Urinary bladder (tissue), 4 donors: ENCODE measurements at places on chromosomes 6 and 20. TPM values are rescaled to one million over a fixed set of nuclear protein-coding genes. Genes with fewer than 3 reads are reported as not detected.
A peak's percentile ranks its signal among the peaks of the same experiment; 100 is the strongest.

DNA sequence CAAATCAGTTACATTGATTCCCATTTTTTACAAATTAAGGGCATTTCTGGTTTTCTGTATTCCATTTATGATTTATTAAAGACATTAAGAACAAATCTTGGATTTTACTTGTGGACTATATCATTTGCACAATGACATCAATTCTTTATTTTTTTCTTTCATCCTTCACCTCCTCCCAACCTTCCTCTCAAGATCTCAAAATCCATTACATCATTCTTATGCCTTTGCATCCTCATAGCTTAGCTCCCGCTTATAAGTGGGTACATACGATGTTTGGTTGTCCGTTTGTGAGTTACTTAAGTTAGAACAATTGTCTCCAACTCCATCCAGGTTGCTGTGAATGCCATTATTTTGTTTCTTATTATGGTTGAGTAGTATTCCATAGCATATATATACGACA is 752.8 kb downstream of the CD109 start:
- no peak for DNase-seq

Gene HTR1E
- total RNA-seq, result 0.26 TPM

- no peak for DNase-seq
Observed at GRCh38 chr20:33475381-33476152, 14.3 kb upstream of the CBFA2T2 start.

Gene LINC00237
- not detected for total RNA-seq

Gene VSTM2L
- 1.3 TPM for total RNA-seq

Gene GPR63
- total RNA-seq, result 9.7 TPM

DNA sequence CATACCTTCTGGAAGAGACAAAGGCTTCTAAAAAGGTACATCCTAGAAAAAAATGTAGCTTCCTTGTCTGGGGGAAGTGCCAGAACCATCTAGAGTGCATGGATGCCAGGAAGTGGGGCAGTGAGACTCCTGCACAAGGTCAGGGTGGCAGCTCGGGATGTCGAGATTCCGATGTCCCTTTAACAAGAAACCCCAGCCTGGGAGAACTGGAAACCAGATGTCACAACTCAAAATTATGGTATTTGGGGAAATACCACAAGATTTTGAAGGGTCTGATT is 168.4 kb downstream of the ZDHHC14 start:
- DNase-seq, result no peak

DNA sequence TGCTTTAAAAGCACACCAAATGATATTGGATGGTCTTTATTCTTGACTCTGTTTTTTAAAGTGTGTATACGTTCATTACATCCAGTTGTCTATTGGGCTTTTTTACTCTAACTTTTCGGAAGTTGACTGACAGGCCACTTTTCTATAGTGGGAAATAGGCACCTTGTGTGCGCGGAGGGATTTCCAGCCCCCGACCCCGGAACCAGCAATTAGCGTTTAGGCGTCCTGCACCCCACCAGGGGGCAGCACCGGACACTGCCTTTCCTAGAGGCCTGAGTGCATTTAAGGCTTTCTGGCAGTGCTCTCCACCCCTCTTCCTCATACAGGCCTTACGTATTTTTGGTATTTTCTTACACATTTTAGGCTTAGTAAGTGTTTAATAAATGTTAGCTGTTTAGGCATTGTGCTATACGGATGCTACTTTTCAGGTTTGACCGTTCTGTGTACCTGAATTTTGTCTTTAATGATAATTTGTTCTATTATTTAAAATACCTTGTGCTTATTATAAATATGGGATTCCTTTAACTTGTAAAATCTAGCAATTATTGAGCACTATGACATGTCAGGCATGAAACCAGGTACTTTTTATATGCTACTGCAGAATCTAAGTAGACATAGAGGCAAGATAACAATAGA is 231.8 kb downstream of the BCKDHB start:
- no peak for DNase-seq

DNA sequence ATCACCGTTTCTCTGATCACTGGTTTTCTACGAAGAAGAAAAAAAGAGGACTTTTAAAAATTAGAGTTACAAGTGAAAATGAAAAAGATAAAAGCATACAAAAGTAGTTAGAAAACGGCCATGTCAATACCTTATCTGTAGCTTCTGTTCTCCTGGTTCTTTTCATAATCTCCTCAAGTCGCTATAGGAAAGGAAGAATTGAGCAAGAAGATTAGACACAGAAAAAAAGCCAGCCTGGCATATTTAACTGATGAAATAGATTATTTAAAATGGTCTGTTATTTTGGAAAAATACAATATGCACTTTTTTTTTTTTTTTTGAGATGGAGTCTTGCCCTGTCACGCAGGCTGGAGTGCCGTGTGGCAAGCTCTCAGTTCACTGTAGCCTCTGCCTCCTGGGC is 70.2 kb upstream of the BCLAF1 start:
- no peak for DNase-seq

Gene CNBD2
- 1.9 TPM for total RNA-seq

DNA sequence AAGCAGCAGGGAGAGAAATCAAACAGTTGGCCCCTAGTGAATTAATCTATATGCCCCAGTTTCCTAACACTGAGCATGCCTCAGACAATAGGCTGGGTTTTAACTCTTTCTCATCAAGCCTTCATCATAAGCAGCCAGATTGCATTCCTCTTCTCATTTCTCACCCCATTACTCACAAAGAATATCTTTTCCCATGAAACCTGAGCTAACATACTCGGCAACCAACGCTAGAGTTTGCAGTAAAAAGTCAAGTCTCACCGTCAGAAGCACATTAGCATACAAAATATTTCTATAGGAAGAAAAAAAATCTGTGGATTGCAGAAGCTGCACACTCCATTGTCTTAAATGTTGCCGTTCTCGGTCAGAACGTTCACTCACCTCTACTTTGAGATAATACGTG is 429.9 kb upstream of the ARID1B start:
- DNase-seq, result no peak

Gene OPN5
- total RNA-seq, result 0.05 TPM

DNA sequence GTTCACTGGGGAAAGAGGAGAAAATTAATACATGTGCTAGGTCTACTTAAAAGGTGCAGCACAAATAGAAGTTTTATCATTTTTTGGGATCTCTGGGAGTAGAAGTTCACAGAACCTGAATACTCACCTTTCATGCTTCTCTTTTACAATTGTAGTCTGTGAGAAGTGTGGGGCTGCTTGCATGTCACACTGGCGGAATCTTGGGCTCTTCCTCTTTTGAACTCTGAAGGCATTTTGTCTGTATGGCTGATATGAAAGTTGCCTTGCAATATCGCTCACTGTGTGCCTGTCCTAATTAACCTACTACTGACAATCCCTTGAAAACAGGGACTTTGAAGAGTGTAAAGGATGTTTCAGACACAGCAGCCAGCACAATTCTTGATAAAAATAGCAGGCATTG is 65.9 kb upstream of the CLDN20 start:
- no peak for DNase-seq

DNA sequence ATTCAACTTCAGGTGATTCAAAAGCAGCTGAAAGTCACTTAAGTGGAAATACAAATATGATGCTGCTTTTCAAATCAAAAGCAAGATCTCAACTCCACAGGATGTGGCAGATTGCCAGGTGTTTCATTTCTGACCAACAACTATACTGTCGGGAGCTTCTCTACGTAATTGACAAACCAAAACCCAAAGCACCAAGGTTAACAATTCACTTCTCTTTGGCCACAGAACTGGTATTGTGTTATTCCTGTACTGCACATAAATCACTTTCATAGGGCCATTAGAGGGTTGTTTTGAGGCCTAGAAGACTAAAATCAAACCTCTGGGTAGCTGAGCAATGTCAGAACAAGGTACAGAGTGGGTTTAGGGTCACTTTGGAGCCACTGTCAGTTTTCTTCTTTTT is 169.7 kb downstream of the HAO1 start:
- DNase-seq, result peak; percentile 31

Gene UBE2V1
- total RNA-seq, result 74.0 TPM

Gene RSPO3
- total RNA-seq, result 4.9 TPM

Gene JAG1
- total RNA-seq, result 131 TPM

Gene ENPP4
- total RNA-seq, result 13.6 TPM

DNA sequence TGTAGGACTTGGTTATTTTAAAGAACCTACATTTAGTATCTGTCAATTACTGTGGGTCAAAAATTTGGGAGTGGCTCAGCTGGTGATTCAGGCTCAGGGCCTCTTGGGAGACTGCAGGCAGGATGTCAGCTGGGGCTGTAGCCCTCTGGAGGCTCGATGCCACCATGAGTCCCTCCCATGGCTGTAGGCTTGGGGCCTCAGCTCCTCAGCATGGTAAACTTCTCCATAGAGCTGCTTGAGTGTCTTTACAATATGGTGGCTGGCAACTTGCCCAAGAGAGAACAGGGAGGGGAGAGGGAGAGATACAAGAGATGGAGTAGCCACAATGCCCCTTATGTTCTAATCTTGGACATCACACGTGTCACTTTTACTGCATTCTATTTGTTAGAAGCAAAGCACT is 470.4 kb downstream of the CDH26 start:
- DNase-seq, result no peak

DNA sequence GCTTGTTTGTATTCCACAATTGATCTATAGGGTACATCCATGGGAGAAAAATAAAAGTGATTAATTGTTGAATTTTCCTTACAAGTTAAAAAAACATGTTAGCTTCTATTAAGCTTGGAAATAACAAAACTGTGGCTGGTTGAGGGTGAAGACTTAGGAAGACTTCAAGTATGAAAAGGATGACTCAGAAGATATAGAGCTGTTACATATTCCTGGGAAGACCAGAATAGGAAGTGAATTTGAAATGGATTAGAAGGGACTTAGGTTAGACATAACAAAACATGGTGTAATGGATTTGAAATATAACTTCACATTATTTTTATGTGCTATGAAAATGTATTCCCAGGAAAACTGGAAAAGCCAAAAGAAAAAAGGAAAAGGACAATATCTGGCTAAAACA is 732.2 kb downstream of the HDGFL1 start:
- no peak for DNase-seq

- no peak for DNase-seq
Observed at GRCh38 chr6:141326426-141326825, 806.3 kb upstream of the GJE1 start.

GRCh38 chr6:108627692-108628550 is 67.2 kb downstream of the FOXO3 start:
- DNase-seq, result no peak

Gene TBX18
- total RNA-seq, result 68.1 TPM

DNA sequence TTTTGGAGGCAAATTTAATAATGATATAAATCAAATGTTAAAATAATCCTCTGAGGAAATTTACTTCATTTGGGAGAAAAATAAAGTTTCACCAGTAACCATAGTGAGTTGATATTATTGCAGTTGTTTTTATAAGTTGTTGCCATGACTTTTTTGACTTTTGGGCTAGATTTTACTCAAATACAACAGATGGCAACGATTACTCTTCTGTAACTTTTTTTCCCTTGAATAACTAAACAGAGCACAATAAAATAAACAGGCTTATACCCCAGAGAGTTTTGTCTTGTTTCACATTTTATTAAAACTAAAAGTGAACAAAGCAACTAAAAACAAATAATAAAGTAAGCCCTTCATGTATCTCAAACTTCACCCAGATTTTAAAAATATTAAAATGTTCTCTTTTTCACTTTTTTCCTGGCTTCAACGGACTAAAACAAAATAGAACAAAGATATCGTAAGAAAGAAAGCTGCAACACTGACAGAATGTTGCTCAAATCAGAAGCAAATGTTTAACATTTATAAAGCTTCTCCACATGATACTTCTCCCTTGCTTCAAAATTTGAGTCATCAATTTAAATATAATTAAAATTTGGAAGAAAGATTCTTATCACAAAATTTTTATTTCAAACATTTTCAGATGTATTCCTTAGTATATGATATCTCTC is 42.5 kb upstream of the BMP5 start:
- DNase-seq, result no peak

Gene SLC13A3
- total RNA-seq, result 5.4 TPM

Gene TFAP2A
- 1.6 TPM for total RNA-seq

- no peak for DNase-seq
Observed at GRCh38 chr20:9150679-9151078, 81.8 kb downstream of the PLCB4 start.

Gene CPNE1
- 87.9 TPM for total RNA-seq

DNA sequence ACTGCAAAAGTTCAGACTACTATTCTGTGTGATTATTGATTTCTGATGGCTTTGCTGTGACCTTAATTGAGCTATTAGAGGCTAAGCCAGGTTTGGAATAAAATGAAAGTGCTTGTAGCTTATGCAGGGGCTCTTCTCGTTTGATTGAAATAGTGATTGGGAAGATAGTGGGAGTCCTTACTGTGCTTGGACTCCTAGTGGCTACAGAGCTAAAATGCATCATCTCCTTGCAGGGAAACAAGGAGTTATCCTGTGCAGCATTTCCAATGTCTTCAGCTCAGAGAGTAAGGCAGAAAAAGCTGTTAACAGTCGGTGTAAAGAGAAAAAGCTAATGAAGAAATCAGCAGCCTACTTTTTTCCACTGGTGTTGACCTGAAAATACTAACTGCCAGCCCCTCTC is 173.5 kb downstream of the SLC35F1 start:
- DNase-seq, result no peak

GRCh38 chr6:15247500-15248450 is 1.9 kb downstream of the JARID2 start:
- DNase-seq, result no peak

Gene NFATC2
- total RNA-seq, result 8.8 TPM

GRCh38 chr6:120186080-120186479 is 836.5 kb upstream of the MAN1A1 start:
- DNase-seq, result no peak

DNA sequence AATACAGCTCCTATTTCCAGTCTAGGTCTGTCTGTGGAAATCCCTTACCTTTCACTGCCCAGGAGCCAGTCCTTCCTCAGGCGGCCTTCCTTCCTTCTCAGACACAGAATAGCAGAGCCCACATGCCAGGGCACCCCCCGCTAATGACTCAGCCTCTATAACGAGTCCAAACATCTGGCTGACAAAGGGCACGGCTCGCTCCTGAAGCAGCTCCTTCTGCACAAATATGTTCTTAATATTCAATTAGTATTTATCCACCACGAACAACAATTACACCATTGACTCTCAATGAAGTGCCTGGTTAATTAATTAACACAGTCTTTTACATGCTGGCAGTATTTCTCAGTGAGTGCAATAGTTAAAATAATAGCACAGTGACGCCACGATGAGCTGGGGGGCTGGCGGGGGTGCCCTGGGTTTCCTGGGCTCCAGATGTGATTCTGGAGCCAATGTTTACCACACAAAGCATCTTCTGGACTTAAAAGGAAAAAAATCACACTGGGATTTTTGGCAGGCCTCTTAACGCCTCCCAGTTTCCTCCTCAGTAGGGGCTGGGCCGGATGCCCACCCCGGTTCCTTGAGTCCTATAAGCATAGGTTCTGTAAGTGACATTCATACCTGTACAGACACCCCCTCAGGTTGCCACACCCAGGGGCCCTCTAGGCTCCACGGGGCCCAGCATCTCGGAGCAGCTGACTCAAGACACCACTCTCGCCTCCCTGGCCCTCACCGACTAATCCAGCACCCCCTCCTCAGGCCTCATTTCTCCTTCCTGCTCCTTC is 158.6 kb upstream of the MLN start:
- no peak for DNase-seq
